ENCODE measurements at places on chromosomes 11 and 22. TPM values are rescaled to one million over a fixed set of nuclear protein-coding genes. Genes with fewer than 3 reads are reported as not detected.

DNA sequence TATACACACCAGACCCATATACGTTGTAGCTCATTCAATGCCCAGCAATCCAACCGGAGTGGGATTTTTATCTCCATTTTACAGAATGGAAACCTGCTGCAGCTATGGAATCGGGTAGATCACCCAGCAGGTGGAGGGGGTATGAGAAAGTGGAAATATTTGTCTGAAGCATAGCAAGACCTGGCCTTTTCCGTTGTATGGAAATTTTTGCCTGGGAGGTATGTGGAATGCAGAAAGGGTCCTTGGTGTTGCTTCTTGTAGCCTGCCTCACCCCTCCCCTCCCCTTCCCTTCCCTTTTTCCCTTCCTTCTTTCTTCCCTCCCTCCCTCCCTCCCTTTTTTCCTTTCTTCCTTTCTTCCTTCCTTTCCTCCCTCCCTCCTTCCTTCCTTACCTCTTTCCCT, 15.2 kb downstream of the TSPAN18 start:
- DNase-seq: no peak

DNA sequence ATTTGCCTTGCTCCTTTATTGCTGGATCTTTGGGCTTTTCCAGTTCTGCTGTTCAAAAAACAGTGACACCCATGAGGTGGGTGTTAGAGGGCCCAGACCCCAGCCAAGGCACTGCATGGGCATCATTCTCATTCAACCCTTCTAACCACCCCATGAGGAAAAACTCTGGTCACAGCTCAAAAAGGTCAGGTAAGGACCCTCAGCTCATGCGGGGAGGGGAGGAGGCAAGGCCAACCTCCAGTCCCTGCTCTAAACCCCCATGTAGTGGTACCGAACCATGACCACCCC, 7.4 kb downstream of the GNB1L start:
- DNase-seq: no peak

- DNase-seq: no peak
Measured at GRCh38 chr11:128520888-128521681, 66.3 kb downstream of the ETS1 start.

PPP1R14B gene
- total RNA-seq: 51.7 TPM

GRCh38 chr11:34203377-34203871, 98.0 kb downstream of the NAT10 start:
- no peak for DNase-seq

GGTLC2 gene
- 0.89 TPM for total RNA-seq

DNA sequence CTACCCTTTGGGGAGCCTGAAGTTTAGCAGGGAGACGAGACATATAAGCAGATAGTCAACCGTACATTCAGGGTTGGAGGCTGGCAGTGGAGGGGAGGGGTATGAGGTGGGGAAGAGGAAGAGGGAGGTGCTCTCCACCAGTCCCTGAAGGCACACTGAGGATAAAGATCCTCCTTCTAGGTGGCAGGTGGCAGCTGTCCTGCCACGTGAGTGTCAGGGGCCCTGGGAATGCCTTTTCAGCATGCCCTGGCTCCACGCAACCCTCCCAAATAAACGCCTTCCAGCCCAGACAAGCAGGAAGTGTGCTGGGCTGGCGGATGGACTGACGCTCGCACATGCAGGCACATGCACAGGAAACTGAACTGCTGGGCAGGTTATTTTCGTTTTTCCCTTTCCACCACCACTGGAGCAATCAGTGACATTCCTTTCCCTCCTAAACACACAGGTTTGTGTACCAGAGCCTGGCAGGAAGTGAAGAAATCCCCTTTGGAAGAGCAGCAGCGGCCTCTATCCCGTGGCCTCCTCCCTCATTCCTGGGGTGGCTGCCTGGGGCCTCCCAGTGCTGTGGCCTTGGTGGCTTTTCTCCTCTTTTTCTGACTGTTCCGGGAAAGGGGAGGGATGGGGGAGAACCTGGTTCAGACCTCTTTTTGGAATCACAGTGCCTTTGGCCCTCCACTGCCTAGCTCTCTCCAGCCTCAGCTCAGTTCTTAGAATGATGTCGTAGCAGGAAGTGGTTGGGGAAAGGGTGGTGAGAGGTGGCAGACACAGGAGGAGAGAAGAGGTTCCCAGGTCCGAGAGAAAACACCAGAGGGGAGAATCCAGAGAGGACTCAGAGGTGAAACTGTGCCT, 157.0 kb upstream of the TIMP3 start:
- DNase-seq: peak; percentile 67

OR52H1 gene
- not detected for total RNA-seq

DNA sequence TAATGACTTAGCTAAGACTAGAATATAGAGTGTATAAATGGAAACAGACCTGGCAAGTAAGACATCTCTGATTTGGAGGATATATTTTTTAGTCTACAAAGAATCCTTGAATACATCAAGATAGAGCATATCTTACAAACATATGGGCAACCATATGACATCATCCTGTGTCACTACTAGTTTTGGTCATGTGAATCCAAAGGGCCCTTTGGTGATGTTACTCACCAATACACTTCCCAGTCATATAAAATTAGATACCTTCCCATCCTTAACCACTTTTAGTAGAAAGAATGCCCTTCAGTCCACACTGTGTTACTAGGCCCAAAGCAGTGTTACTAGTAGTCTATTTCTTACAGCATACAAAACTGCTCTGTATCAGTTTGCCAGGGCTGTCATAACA, 31.6 kb downstream of the GRIA4 start:
- DNase-seq: no peak

DNA sequence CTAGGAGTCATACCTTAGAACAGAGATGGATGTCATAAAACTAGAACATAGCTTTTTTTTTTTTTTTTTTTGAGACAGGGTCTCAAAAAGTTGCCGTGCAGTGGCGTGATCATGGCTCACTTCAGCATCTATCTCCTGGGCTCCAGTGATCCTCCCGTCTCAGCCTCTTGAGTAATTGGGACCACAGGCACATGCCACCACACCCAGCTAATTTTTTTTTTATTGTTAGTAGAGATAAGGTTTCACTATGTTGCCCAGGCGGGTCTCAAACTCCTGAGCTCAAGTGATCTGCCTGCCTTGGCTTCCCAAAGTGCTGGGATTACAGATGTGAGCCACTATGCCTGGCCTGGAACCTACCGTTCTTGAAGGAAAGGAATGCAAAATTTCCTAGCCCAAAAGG, 8.8 kb upstream of the CEP295 start:
- no peak for DNase-seq

MN1 gene
- 6.5 TPM for total RNA-seq

GRCh38 chr11:61498767-61499341, 9.7 kb upstream of the LRRC10B start:
- no peak for DNase-seq

DNA sequence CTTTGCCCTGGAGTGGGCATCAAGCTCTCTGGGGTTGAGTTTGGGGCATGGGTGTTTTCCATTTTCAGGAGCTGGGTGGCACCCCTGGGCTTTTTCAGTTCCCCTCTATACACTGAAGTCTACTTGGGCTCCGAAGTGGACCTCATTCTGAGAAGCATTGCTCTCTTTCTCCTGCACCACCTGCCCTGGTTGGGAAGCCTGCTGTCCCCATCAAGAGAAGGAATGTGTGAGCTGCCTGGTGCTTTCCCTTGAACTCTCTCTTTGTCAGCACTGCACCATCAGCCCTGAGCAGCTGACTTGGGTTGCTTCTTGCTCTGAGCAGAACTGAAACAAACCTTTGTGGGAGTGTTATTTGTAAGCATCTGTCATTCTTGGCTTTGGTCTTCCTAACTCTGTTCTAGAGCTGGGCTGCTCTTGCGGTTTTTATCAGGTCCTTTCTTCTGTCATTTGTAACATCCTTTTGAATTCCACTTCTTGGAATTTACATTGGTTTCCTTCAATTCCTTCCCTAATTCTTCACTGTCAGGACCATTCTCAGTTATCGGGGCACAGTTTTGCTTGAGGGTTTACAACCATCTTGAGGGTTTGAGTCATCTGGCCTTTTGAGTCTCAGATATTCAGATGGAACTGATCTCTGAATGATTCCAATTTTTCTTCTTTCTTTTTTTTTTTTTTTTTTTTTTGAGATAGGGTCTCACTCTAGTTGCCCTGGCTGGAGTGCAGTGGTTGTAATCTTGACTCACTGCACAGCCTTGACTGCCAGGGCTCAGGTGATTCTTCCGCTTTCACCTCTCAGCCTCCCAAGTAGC, 20.5 kb downstream of the UBE2L3 start:
- DNase-seq: no peak

SLC39A13 gene
- total RNA-seq: 58.1 TPM

- DNase-seq: no peak
Measured at GRCh38 chr11:109349276-109350080, 72.5 kb upstream of the C11orf87 start.

DNA sequence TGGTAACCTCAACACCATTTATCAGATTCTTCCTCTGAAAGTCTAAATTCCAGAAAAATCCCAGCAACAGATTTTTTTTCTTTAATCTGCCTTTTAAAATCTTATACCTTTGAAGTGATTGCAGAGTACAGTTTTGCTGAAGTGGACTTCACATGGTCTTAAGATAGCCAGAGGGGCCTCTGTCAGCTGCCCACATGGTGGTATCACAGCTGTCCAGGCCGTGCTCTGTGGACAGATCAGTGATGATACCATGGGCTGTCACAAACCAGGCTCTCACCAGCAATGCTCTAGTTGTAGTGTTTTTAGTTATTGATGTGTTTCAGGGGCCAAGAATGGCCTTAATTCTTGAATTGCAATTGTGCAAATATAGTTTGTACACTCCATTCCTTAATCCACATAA, 44.0 kb downstream of the PARVA start:
- no peak for DNase-seq

- DNase-seq: peak; percentile 65
Measured at GRCh38 chr11:75369560-75370255, 18.2 kb upstream of the ARRB1 start.

DNA sequence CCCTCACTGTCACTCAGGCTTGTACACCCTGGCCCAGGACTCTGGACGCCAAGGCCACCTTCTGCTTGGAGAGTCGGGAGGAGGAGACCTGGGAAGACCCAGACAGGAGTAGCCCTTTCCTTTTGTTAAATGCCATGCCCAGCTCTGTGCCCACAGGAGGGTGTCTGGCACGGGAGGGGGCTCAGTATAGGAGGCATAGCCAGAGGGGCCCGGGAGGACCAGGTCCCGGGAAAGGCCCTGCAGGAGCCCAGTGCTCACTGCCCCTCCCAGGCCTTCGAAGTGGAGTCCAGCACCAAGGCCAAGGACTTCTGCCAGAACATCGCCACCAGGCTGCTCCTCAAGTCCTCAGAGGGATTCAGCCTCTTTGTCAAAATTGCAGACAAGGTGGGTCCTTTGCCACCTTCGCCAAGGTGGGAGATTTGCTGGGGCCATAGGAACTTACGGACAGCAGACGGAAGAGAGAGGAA, 79.0 kb downstream of the MYO7A start:
- DNase-seq: no peak

ADM gene
- 20.4 TPM for total RNA-seq

ARFGAP3 gene
- 25.9 TPM for total RNA-seq

GRCh38 chr11:115892016-115892415, 387.8 kb upstream of the CADM1 start:
- DNase-seq: no peak

Data from upper lobe of left lung (tissue), 6 donors.